ENCODE measurements at places on chromosomes 3 and 15.

DNA sequence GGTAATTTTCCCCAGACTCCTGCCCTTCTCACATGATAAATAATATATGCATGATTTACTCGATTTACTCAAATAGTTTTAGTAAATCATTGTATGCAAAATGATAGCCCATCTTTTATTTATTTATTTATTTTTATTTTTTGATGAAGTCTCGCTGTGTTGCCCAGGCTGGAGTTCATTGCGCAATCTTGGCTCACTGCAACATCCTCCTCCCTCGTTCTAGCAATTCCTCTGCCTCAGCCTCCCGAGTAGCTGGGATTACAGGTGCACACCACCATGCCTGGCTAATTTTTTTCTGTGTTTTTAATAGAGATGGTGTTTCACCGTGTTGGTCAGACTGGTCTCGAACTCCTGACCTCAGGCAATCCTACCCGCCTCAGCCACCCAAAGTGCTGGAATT, 343.8 kb upstream of the PLSCR5 start:
- no peak for DNase-seq

DNA sequence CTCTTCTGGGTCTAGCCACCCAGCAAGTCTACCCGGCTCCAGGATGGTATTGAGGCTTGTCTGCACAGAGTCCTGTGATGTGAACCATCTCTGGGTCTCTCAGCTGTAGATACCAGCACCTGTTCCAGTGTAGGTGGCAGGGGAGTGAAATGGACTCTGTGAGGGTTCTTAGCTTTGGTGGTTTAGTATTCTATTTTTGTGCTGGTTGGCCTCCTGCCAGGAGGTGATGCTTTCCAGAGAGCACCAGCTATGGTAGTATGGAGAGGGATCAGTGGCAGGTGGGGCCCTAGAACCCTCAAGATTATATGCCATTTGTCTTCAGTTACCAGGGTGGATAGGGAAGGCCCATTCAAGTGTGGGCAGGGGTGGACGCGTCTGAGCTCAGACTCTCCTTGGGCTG, 283.4 kb upstream of the LYSMD4 start:
- no peak for DNase-seq

- DNase-seq, result no peak
Measured at GRCh38 chr3:181265750-181266333, 276.3 kb upstream of the DNAJC19 start.

- DNase-seq, result no peak
Measured at GRCh38 chr3:189702066-189702646, 71.0 kb downstream of the TP63 start.

DNA sequence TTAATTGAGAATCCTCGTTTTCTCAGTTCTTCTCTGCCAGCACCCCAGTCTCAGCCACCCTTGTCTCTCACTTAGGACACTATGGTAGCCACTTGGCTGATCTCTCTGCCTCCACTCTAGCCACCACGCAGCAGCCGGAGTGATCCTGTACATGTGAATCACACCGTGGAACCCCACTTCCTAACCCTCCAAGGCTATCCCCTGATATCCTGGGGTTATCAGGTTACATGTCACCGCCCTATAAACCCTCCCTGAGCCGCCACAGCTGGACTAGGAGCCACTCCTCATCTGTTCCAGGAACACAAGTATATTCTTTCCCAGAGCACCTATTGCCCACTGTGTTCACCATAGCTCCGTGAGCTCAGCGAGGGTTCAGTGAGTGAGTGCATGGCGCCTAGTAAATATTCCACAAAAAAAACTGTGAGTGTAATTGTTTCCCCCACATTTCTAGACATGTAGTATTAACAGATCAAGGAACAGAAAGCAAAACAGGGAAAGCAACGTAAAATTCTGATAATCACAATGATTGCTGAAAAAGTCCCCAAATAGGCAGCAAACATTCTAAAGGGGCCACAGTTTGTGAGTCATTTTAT, 661 bp upstream of the PARP14 start:
- peak; percentile 17 for DNase-seq

DNA sequence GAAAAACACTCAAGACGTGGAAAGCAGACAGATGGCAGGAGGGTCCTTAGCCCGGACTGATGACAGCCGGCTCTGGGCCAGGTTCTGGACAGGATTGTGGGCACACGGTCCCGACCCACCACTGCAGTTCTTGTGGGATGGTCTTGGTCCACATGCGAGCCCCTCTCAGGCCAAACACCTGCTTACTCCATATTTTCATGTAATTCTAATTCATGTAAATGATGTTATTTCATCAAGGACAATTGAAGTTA, 32.6 kb downstream of the TM2D3 start:
- no peak for DNase-seq

- DNase-seq, result no peak
Measured at GRCh38 chr15:100926971-100927756, 8.0 kb downstream of the LRRK1 start.

- no peak for DNase-seq
Measured at GRCh38 chr15:59587085-59587826, 24.3 kb upstream of the GCNT3 start.

DNA sequence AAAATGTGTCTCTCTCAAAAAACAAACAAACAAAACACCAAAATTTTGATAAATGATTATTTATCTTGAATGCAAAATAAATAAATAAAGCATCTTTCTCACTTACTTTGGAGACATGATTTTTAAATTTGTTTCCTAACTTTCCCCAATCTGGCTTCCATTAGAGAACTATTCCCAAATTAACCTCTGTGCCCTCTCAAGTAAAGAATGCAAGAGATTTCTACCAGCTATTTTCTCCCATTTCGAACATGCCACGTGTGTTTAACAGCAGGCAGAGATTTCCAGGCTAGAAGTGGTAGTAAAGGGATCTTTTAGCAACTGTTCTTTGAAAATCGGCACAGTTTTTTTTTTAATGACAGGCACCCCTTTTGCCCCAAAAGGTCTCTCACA, 269.1 kb downstream of the SHQ1 start:
- no peak for DNase-seq

DNA sequence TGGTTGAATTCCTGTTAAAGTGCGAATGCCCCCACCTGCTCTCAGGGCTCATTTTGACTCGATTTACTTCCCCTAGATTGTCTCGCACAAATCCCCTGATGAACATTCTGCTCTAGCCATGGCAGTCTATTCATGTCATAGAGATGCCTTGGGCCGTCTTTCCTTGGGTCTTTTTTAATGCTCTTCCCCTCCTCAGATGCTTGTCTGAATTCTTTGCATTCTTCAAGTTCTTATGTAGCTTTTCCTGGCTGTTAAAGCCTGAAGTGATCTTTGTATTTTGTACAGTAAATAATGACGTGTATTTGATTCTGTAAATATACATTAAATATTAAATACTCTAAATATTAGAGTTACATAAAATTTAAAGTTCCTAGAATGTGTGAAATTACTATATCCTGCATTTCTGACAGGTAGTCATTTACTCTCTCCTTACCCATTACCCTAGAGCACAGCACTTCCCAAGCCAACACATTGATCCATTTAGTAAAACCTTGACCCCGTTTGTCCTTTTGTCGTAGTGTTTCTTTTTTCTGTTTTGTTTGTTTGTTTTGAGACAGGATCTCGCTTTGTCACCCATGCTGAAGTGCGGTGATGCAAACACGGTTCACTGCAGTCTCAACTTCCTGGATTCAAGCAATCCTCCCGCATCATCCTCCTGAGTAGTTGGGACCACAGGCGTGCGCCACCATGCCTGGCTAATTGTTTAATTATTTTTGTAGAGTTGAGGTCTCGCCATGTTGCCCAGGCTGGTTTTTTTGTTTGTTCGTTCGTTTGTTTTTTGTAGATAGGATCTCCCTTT, 47.9 kb downstream of the YEATS2 start:
- no peak for DNase-seq

DNA sequence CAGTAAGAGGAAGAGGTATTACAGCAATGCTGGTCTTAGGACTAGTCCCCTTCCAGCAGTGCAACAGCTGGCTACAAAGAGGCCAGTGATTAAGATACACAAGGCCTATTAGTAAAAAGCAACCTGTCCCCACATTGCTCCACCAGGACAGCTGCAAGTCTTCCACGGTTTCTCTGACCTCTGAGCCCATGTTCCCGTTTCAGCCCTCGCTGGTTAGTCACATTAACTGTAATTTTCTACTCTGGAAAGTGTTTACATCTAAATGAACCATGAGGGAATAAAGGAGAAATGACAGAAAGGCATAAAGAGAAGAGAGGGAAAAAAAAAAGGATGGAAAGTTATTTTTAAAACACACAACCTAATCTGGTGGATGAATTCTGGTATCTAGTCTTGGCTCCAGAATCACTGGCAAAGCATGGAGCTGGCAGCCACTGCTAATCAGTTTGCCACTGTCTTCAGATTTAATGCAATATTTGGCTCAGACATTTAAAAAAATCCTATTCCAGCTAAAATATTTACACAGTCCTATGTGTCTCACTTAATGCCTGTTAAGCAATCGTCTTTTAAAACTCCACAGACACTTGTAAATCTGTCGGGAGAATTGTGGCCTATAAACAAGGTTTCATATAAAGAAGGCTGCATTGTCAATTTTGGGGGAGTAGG, 154.9 kb downstream of the GREM1 start:
- DNase-seq, result no peak

DNA sequence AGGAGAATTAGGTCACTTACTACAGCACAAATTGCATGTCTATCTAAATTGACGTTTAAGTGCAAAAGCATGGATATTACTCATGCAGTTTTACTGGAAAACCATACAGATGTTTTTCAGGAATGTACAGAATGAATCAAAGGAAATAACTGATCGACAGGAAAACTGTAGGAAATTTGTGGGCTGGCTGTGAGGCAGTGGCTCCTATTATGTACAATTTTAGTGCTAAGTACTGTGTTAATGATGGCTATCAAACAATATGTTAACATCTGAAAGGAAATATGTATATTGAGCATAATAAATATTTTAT, 6.9 kb downstream of the NUDT16 start:
- DNase-seq, result no peak

GRCh38 chr3:99891610-99892285, 74.1 kb downstream of the CMSS1 start:
- no peak for DNase-seq

- peak; percentile 56 for DNase-seq
Measured at GRCh38 chr3:71478568-71478967, 105.0 kb downstream of the FOXP1 start.

DNA sequence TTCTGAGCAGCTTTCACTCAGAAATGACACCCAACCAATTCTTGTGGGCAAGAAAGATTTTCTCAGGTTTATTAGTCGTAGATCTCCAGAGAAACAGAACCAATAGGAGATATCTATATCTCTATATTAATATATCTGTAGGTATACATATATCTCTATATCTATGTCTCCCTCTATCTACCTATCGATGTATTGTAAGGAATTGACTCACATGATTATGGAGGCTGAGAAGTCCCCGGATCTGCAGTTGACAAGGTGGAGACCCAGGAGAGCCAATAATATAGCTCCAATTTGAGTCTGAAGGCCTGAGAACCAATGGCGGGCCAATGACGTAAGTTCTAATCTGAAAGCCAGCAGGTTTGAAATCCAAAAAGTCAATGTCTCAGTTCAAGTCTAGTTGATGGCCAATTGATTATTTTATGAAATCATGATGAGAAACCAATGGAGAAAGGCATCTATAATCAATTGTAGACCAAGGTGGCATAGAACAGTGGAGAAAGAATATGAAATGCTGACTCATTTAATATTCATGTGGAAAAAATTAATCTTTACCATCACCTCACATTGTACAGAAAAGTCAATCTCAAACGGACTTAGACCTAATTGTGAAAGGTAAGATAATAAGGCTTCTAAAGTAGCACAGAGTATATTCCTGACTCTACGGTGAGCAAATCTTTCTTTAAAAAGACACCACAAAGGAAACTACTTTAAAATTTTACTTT, 65.6 kb upstream of the CHRNA7 start:
- DNase-seq, result no peak

DNA sequence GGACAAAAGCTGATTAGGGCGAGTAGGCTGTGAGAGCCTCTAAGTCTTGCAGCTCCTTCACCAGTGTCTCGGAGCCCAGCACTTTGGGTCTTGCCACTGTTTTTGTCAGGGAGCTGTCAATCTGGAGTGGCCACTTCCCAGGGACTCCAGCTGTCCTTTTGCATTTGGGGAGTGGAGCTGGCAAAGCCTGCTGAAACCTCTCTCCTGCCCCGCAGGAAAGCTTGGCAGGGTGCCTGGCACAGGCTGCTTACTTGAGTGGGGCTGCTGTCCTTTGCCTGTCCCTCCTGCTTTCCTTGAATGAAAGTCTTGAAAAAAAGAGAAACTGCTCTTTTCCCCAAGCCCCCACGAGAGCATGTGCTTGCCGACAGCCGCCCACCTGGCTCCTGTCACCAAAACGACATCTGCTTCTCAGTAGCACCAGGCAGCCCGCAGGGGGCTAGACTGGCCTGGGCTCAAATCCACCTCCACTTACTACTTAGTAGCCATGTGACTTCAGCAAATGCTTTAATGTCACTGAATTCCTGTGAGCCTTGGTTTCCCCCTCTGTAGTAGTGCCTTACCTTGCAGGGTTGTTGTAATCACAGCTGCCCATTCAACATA, 13.7 kb downstream of the USP13 start:
- no peak for DNase-seq

DNA sequence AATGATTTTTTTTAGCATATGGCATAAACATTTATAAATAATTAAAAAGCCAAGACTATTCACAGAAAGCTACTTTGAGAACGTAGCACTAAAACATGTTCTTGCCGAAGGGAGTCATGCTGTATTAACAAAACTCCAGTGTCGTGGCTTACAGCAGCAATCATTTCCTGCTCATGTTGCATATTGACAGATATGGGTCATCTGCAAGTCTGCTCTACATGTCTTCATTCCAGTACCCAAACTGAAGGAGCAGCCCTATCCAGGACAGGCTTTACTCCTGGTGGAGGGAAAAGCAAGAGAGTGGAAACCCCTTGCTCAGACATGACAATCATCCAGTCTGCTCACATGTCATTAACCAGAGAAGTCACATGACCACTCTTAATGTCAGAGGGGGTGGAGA, 87.6 kb downstream of the NEK11 start:
- no peak for DNase-seq

DNA sequence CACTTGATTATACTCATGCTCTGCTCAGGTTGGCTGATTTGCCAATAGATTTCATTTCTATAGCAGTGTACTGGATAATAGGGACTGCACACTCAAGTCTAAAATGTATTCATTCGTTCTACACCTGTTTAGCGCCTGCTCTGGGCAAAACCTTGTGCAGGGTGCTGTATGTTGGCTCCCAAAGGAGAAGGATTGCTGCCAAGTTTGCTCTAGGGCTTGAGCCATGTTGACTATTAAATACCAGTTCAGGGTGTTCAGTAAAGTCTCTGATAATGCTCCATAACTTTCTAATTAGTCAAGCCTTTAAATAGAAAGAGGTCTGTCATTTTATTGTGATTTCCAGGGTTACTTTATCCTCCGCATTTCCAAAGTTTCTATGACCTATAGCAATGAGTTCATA, 470.2 kb downstream of the MAGI1 start:
- no peak for DNase-seq

DNA sequence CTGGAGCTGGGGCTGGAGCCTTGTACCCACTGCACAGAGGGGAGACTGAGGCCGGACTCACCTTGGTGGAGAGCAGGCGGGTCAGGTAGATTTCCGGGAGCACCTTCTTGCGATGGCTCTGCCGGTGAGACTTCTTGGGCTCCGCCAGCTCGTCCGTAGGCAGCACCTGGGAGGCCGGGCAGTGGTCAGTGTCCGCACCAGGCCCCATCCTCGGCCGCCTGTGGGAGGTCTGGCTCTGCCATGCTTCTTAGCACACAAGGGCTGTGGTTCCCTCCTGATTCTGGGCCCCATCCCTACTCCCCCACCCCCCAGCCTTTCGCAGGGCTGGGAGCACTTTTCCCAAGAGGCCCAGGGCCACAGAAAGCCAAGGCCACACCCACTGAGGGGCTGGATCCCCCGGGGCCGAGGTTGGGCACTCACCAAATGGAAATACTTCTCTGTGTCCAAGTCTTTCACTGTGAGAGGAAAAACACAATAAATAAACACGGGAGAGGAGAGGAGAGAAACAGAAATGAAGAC, 17.4 kb downstream of the H1-8 start:
- DNase-seq, result no peak
